ACHN (cell line): ENCODE measurements at places on chromosomes 6 and 20.

- DNase-seq: no peak
Observed at GRCh38 chr20:1334761-1335160, 5.8 kb upstream of the SDCBP2 start.

- DNase-seq: no peak
Observed at GRCh38 chr6:163332575-163332974, 81.9 kb upstream of the QKI start.

- DNase-seq: no peak
Observed at GRCh38 chr6:53049415-53049814, 15.8 kb upstream of the FBXO9 start.

DNA sequence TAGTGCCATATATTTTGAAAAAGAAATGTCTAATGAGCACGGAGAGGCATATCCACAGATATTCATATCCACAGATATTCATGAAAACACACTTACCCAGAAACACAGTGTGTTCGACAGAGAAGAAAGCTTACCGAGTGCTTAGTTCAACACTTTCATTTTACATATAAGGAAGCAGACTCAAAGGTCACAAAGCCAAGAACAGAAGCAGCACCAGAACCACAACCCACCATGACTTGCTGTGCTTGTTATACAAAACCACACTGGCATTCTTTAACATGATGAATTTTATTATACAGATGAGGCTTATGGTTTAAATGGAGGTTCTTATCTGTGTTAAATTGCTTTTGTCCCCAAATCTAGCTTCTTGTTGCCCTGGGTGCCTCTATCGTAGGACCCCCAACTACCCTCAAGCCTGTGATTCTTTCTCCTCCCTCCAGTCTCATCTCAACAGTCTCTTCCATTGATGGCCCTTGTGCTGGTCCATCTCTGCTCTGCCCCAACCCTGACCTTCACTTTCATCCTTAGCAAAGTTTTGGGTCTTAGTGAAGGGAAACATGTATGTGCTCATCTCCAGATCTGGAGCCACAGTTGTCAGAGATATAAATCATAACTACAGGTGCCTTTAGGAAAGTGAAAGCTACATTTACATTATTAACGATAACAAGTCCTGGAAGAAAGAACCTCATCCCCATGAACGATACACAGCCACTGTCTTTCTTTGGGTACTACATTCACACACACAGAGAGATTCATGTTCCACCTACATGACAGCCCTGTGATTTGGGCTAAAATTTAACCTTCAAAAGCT, 40.0 kb downstream of the SF3B5 start:
- no peak for DNase-seq

GRCh38 chr6:42374018-42374669, 77.6 kb downstream of the TRERF1 start:
- DNase-seq: no peak

- DNase-seq: no peak
Observed at GRCh38 chr6:19788686-19789085, 48.5 kb upstream of the ID4 start.

GRCh38 chr6:122207794-122208193, 191.7 kb upstream of the HSF2 start:
- no peak for DNase-seq

DNA sequence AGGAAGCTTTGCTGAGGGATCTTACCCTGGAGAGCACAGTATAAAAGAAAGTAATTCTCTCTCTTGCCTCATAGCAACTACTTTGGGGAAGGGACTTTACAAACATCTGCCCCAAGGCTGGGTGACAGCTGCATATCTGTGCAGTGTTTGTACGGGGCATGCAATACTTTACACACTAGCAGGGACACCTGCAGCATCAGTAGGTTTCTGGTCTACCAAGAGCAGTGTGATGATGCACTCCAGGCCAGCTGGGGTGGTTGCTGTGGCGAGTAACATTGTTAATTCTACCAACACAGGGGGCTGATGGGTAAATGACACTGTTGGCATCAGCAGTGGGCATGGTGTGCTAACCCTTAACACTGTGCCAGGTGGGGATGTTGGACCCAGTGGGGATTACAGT, 48.0 kb downstream of the ADTRP start:
- DNase-seq: no peak

GRCh38 chr6:21523652-21524051, 69.9 kb upstream of the SOX4 start:
- no peak for DNase-seq

- DNase-seq: no peak
Observed at GRCh38 chr6:8278562-8278961, 156.8 kb downstream of the SLC35B3 start.

DNA sequence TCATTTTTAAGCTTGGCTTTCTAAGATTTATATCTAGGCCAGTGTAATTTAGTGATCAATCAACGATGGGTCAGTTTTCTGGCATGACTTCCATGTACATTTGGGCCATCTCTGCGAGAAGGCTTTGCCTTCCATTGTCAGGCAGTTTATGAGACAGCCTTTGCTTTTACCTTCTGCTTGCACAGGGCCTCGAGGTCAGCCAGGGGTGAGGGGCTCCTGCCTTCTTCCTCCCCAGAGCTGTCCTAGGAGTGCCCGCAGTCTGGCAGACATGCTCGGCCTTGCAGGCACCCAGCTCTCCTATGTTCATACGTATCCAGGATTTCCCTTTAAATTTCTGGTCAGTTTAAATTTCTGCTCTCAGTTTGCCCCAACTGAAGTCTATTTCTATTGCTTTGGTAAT, 367.2 kb downstream of the SMOC2 start:
- no peak for DNase-seq

GRCh38 chr6:30260036-30260504, 46.9 kb upstream of the TRIM26 start:
- no peak for DNase-seq

- no peak for DNase-seq
Observed at GRCh38 chr6:53811082-53811481, 16.3 kb downstream of the LRRC1 start.
